Uterus (tissue), 4 donors: ENCODE measurements at places on chromosomes 1 and 21.
A peak's percentile ranks its signal among the peaks of the same experiment; 100 is the strongest.

DNA sequence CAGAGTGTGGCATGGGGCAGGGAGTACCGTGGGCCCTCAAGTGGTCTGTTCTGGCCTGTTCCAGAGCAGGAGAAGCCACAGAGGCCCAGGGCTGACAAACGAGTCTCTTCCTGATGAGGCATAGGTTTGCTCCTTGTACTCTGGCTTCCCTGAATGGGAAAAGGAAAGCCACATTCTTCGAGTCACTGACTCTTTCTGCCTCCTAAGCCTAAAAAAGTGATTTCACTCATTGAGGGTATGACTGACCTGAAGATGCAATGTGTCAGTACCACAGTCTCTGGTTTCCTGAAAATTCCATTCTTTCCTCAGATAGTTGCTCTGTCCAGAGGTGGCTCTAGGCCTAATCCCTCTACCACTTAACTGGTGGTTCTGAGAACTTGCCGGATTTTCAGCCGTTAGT, 92.3 kb downstream of the KCNN3 start:
- no peak overlapping the region for H3K4me3 ChIP-seq
- no peaks in the 10 kb centered on the region for H3K36me3 ChIP-seq
- peak; percentile 3 for DNase-seq
- no peaks in the 10 kb centered on the region for H3K27me3 ChIP-seq

GRCh38 chr1:38071312-38072256, 25.0 kb upstream of the POU3F1 start:
- no peaks in the 10 kb centered on the region for H3K27me3 ChIP-seq
- DNase-seq: no peak
- H3K27ac ChIP-seq: no peak overlapping the region
- H3K4me1 ChIP-seq: no peaks in the 10 kb centered on the region
- no peak overlapping the region for H3K4me3 ChIP-seq

DNA sequence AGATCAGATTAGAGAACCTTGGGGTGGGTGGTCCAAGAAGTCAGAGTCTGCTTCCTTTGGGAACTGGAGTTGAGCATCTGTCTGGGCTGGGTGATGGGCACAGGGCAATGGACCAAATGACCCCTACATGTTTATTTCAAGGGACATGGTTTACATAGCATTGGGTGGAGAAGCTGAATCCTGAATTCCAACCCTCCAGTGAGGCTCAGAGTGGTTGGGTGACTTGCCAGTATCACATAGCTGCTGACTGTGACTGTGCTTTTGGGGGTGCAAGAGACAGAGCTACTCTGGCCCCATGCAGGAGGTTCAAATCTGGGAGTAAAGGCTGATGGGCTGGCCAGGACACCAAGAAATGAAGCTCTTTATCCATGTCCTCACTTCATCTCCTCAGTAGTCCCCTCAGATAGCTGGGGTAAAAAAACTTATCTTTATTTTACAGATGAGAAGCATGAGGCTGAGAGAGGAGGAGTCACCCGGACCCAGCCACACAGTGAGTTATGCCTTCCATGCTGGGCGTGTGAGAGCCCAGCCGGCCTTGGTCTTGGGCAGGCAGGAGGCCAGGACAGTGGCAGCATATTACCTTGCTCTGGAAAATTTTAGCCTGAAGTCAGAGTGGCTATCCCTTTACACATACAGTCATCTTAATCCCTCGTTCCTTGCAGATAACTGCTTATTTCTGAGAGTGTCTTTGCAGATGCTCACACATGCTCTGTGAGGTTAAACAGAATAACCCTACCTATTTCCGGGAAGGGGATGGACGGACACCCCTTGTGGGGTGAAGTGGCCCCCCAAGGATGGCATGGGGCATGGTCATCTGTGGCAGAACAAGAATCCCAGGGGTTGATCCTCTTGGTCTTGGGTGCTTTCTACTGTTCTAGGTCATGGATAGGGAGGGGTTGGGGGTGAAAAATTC, 2.8 kb upstream of the SERINC2 start:
- H3K27ac ChIP-seq: no peak overlapping the region
- no peak overlapping the region for H3K4me3 ChIP-seq
- no peaks in the 10 kb centered on the region for H3K36me3 ChIP-seq
- H3K27me3 ChIP-seq: peaks cover 10% of the 10 kb centered on the region

- H3K27me3 ChIP-seq: no peaks in the 10 kb centered on the region
- no peak overlapping the region for H3K4me3 ChIP-seq
- DNase-seq: no peak
- H3K4me1 ChIP-seq: no peaks in the 10 kb centered on the region
- no peak overlapping the region for H3K27ac ChIP-seq
- no peaks in the 10 kb centered on the region for H3K36me3 ChIP-seq
Measured at GRCh38 chr1:87356591-87356990, 27.9 kb downstream of the LMO4 start.

GRCh38 chr1:93839307-93839706, 39.7 kb downstream of the DNTTIP2 start:
- H3K4me3 ChIP-seq: no peak overlapping the region
- no peaks in the 10 kb centered on the region for H3K27me3 ChIP-seq
- H3K4me1 ChIP-seq: no peaks in the 10 kb centered on the region
- no peak overlapping the region for H3K27ac ChIP-seq
- DNase-seq: no peak

DNA sequence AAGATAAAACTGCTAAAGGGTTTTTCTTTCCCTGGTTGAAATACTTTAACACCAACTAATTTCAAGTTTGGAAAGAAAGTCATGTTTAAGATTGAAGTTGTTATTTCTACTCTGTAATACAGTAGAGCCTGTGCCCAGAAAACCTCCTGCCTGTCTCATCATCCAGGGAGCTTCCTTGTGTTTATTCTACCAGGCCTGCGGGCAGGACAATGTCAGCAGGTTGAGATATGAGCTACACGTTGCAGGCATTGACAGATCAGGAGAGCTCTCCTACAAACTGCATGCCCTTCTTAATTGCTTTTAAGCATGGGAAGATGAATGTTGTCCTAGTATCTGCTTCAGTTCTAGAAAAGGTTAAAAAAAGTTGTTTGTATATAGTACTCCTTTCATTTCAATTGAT, 43.1 kb upstream of the CTBS start:
- H3K4me3 ChIP-seq: no peak overlapping the region
- no peak overlapping the region for H3K27ac ChIP-seq
- no peak for DNase-seq
- no peaks in the 10 kb centered on the region for H3K36me3 ChIP-seq
- H3K4me1 ChIP-seq: no peaks in the 10 kb centered on the region

DNA sequence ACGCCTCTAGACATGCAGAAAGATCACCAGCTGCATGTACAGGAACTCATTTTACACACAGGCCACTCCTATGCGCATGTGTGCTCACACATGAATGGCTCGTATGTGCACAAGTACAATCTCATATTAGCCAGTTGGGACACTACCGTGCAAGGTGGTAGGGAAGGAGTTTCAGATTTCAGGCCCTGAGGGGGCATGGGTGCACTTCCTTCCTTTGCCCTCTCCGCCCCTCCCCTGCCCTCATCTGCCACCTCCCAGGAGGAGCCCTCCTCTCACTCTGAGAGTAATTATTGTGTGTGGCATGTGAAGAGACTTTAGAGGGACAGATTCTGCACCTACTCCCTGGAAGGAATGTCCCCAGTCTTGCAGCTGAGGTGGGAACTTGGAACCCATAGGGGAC, 14.8 kb downstream of the EDN2 start:
- peaks cover 7% of the 10 kb centered on the region for H3K4me1 ChIP-seq
- no peak for DNase-seq
- H3K27ac ChIP-seq: no peak overlapping the region
- no peaks in the 10 kb centered on the region for H3K36me3 ChIP-seq

GRCh38 chr1:46301808-46302640, 1.4 kb downstream of the LRRC41 start:
- H3K4me1 ChIP-seq: peaks cover 10% of the 10 kb centered on the region
- peak overlapping the region; percentile 79 for H3K4me3 ChIP-seq
- no peaks in the 10 kb centered on the region for H3K36me3 ChIP-seq

GRCh38 chr1:245454051-245454450, 299.3 kb downstream of the KIF26B start:
- no peak for DNase-seq
- H3K27ac ChIP-seq: no peak overlapping the region
- H3K36me3 ChIP-seq: no peaks in the 10 kb centered on the region
- no peak overlapping the region for H3K4me3 ChIP-seq
- no peaks in the 10 kb centered on the region for H3K27me3 ChIP-seq

GRCh38 chr1:164768619-164769018, 209.6 kb downstream of the PBX1 start:
- H3K4me1 ChIP-seq: peaks cover 15% of the 10 kb centered on the region
- peak; percentile 12 for DNase-seq
- H3K4me3 ChIP-seq: no peak overlapping the region
- no peaks in the 10 kb centered on the region for H3K36me3 ChIP-seq
